ENCODE measurements at places on chromosomes 7 and 10.

- DNase-seq, result no peak
These were observed 30.3 kb upstream of the PLCE1 start for GRCh38 chr10:93963434-93963833.

DNA sequence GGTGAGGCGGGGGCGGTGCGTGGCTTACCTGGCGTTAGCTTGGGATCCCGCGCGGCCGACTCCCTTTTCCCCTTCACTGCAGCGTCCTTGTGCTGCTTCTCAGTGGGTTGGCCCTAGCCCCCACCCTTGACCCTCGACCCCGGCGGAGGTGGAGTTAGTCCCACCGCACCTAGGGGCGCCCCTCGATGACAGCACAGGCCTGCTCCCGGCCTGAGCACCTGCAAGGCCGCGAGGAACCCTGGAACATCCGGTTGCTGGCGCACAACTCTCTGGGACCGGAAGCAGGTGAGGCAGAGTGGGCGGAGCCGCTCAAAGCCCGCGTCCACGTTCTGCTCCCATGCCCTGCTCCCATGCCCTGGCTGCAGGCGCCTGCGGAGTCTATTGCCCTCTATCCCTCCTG is 266.9 kb downstream of the USP6NL start:
- DNase-seq, result no peak

DNA sequence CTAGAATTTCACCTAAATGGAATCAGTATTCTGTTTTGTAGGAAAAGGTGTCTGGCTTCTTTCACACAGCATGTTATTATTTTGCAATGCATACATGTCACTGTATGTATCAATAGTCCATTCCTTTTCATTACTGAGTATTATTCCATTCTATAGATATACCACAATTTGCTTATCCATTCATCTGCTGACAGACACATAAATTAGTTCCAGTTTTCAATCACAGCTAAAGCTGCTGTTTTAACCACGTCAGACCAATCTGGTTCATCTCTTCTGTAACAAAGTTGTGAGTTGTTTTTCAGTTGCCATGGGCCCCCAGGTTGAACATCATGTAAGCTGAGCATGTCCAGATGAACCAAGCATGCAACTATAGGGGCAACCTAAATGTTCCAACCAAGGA is 282.1 kb upstream of the MKLN1 start:
- DNase-seq, result no peak

- no peak for DNase-seq
These were observed 188.9 kb upstream of the MALRD1 start for GRCh38 chr10:18859659-18860058.

- no peak for DNase-seq
These were observed 4.6 kb upstream of the C10orf95 start for GRCh38 chr10:102455893-102456471.

GRCh38 chr7:95396136-95397032 is at the start of gene PON3:
Gene PON3, minus strand, starts transcription at chr7:95396375. Its CDS starts 25 bp downstream, at chr7:95396350.
- no peak for DNase-seq

DNA sequence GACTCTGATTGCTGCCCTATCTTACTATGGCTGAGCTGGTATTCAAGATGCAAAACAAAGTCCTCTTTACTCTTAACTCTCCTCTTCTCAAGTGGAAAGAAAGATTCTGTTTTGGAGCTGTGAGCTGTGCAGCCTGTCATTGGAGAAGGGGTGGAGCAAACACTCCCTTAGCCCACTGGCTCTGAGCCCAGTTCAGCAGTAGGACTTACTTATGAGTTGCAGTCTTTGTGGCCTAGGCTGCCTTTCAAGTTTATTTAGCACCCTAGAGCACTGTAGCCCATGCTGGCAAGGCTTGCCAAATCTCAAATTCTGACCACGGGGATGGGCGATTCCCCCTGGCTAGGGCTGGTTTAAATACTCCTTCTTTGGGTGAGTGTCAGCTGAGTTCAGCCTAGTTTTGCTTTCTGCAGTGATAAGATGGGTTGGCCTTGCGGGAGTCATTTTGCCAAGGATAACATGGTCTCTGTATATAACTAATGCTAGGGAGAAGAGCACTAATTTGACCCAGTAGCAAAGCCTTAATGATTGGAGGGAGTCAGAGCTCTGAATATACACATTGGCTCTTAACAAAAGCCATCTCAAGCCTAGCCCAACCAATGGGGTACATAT is 110.2 kb downstream of the MYO3A start:
- no peak for DNase-seq

- DNase-seq, result no peak
These were observed 34.3 kb upstream of the MTPAP start for GRCh38 chr10:30383356-30383755.

- DNase-seq, result no peak
These were observed 36.0 kb upstream of the DLD start for GRCh38 chr7:107854989-107855388.

GRCh38 chr7:84117304-84117703 is 77.3 kb downstream of the SEMA3A start:
- DNase-seq, result no peak

- no peak for DNase-seq
These were observed 296.3 kb upstream of the NRP1 start for GRCh38 chr10:33630761-33631160.

GRCh38 chr10:86630079-86630478 is 24.3 kb upstream of the OPN4 start:
- DNase-seq, result no peak

DNA sequence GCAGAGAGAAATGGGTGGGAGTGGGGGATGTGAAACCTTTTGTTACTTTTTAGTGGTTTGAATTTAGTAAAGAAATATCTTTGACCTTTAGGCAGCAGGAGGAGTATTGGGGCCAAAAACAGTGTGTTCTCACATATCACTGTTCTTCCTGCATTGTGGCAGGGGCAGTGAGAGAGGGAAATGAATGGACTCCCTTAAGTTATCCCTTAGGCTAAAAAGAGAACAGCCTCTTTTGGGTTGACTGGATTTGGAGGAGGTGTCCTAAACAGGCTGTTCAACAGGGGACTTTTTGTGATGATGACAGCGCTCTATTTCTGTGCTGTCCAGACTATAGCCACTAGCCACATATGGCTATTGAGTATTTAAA is 22.3 kb downstream of the ZNF775 start:
- no peak for DNase-seq
